GM18507 (cell line): ENCODE measurements at places on chromosomes 13 and 19.

- no peak for DNase-seq
Measured at GRCh38 chr13:93953841-93954240, 525.6 kb downstream of the DCT start.

GRCh38 chr19:56834564-56835375 is 5.8 kb downstream of the PEG3 start:
- DNase-seq: no peak

GRCh38 chr13:65724226-65724625 is 1505.9 kb downstream of the PCDH9 start:
- no peak for DNase-seq

GRCh38 chr19:49165865-49166301 is 8.3 kb downstream of the TRPM4 start:
- DNase-seq: no peak

- no peak for DNase-seq
Measured at GRCh38 chr13:27919934-27920676, at the start of gene PDX1. TSS of gene PDX1 (plus strand) at chr13:27920000. CDS start at chr13:27920139, 139 bp downstream.

DNA sequence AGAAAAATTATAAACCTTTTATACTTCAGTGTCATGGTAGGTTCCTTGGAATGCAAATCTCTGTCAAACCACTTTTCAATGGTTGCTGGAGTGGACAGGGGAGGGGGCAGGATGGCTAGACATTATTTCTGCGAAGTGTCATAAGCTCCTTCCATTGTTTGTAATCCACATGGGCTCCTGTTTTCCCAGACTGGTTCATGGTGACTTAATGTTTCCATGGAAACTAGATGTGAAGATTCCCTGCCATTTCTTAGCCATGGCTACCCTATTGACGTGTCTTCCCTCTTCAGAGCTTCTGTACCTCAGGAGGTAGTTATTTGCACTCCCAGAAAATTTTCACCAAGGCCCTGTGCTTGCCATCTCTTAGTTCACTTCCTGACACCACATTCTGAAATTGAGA is 95.3 kb downstream of the UFM1 start:
- no peak for DNase-seq

GRCh38 chr13:96994017-96994857 is at the start of gene OXGR1:
TSS of gene OXGR1 (minus strand) at chr13:96994476. CDS start at chr13:96987759, 6,717 bp downstream.
- no peak for DNase-seq

- no peak for DNase-seq
Measured at GRCh38 chr19:570937-571565, 1.3 kb upstream of the BSG start.

DNA sequence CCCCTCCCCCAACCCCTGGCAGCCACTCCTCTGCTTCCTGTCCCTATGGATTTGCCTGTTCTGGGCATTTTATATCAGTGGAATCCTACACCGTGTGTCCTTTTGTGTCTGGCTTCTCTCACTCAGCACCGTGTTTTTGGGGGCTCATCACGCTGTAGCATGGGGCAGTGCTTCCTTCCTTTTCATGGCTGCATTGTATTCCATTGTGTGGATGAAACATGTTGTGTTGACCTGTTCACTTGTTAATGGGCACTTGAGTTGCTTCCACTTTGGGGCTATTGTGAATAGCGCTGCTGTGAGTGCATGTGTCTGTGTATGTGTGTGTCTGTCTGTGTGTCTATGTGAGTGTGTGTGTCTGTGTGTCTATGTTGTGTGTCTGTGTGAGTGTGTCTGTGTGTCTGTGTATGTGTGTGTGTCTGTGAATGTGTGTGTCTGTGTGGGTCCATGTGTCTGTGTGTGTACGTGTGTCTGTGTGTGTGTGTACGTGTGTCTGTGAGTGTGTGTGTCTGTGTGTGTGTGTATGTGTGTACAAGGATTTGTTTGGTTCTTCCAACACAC is 57.2 kb downstream of the AP1M1 start:
- no peak for DNase-seq

GRCh38 chr19:46191972-46192371 is 37.6 kb upstream of the IGFL1 start:
- no peak for DNase-seq

GRCh38 chr13:114112231-114112825 is 20.1 kb downstream of the RASA3 start:
- DNase-seq: no peak

- no peak for DNase-seq
Measured at GRCh38 chr19:15099017-15099582, 8.1 kb upstream of the SYDE1 start.

- DNase-seq: no peak
Measured at GRCh38 chr13:107585469-107586180, 629.7 kb downstream of the LIG4 start.

GRCh38 chr19:588093-588740 is 1.5 kb upstream of the HCN2 start:
- DNase-seq: no peak

DNA sequence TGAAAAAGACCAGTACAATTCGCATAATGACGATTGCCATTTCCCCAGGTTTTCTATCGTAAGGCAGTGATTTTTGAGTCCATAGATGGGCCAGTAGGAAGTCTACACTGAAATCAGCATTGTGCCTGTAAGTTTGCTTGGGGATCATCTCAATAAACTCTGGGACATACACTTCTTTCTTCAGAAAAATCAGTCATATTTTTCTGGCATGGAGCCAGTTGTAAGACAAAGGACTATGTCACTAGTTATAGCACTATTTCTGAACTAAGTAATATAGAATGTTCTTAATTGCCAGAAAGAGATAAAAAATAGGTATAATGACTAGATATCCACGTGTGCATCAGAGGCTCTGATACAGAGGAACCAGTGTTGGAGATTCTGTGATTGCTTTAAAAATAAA is 243.5 kb downstream of the LMO7 start:
- no peak for DNase-seq

- DNase-seq: no peak
Measured at GRCh38 chr19:48319647-48320541, 5.5 kb upstream of the EMP3 start.

DNA sequence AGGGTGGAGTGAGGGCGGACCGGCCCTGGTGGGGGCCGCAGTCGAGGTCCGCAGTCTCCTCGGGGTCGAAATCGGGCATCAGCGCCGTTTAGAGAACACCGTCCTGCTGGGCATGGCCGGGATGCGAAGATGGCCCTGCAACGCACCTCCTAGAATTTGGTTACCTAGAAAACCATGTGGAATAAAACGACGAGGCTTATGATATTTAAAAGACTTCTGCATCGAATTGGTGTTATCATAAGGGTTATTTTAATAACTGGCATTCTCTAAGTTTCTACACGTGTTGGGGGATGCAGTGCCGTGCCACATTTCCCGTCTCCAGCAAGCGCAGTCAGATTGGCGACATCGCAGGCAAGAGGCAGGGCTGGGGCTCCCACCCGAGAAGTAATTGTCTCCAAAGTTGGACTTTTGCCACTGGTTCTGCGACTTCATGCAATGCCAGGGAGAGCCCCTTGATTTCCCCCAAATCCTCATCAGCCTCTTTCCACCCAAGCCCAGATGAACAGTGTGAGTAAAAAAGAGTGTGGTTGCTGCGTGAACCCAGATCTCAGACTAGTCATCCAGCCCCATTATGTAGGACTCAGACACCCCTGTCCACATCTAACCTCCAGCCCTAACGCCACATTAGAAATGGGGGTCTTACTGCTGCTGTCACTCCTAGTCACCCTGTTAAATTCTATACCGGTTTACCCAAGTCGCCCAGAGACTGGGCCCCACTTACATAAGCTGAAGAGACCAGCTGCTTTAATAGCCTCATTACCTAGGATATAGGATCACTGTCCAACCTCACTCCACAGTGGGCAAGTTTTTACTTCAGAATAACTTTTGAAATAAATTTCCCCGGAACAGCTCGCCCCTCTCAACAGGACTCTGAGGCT is 571 bp upstream of the DHRS12 start:
- no peak for DNase-seq

GRCh38 chr13:57933606-57934005 is 302.1 kb downstream of the PCDH17 start:
- DNase-seq: no peak

GRCh38 chr13:38759390-38759789 is 72.5 kb downstream of the FREM2 start:
- no peak for DNase-seq

- peak; percentile 54 for DNase-seq
Measured at GRCh38 chr13:94362411-94362909, 117.0 kb downstream of the DCT start.

DNA sequence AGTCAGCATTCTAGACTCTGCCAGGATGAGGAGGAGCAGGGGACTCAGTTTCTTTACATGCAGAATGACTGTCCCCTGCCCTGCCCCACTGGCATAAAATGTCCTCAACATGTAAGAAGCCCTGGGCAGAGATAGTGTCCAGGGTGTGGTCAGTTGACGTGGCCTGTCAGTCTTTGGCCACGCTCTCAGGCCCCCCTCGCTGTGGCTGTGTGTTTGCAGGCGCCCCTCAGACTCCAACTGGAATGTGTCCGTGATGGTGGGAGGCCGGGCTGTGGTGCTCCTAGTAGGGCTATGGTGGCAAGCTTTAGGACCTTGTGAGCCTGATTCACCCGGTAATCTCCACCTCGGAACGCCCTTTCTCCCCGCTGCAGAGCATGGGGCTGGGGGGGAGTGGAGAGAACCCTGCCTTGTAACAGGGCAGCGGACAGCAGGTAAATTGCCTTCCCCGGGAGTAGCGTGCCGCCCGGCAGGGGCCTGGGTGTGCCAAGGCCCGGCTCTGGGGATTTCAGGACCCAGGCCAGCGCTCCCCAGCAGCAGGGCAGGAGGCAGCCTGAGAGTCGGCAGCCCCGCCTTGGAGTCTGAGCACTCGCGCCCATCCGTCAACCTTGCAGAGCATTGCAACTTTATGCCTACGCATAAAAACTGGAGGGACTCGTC is 62.3 kb downstream of the CHST8 start:
- no peak for DNase-seq

DNA sequence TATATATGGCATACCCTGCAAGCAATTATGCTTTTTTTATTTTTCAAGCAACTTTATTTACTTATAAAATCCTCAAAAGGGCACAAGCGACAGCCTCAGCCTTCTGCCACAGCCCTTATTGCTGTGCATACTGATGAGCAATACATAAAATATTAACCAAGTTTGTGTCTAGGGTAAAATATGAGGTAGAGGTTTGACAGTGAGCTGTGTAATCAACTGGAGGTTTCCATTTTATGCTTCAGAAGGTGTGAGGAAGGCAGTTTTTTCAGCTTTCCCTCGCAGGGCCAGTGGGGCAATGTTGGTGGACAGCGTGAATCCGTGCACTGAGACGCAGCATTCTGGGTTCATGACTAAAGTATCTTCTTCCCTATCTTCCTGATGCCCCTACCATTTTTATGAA is 310.4 kb downstream of the IRS2 start:
- no peak for DNase-seq

GRCh38 chr19:9078651-9079050 is 8.2 kb upstream of the OR1M1 start:
- DNase-seq: no peak

- DNase-seq: no peak
Measured at GRCh38 chr13:102825400-102825799, 20.4 kb upstream of the ERCC5 start.

DNA sequence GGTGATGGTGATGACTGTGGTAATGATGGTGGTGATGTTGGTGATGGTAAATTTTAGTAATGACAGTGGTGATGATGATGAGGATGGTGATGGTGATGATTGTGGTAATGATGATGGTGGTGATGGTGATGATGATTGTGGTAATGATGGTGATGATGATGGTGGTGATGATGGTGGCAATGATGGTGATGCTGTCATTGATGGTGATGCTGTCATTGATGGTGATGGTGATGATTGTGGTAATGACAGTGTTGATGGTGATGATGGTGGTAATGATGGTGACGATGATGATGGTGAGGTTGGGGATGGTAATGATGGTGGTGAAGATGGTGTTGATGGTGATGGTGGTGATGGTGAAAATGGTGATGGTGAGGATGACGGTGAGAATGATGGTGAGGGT is 11.7 kb upstream of the BCAT2 start:
- no peak for DNase-seq

DNA sequence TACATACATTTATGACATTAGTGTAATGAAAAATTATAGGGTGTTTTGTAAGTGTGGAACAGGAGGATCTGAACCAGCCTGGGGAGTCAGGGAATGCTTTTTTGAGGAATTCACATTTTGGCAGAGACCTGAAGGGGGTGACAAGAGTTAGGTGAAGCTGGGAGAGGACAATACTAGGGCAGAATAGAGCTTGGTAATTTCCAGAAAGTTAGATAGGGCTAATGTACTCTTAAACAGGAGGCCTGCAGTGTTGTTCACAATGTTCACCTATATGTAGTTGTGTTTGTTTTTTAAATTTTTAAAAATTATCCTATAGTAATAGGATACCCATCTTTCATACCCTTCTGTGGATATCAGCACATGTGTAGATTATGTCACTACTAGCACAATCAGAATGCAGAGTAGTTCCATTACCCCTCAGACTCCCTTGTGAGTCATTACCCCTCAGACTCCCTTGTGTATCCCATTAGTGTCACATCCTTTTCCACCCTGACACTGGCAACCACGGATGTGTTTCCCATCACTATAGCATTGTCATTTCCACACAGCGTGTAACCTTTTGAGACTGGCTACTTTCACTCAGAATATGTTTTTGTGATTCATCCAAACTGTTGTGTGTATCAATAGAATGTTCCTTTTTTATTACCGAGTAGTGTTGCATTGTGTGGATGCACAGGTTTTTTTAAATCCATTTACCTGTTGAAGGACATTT is 43.1 kb downstream of the PCCA start:
- no peak for DNase-seq

DNA sequence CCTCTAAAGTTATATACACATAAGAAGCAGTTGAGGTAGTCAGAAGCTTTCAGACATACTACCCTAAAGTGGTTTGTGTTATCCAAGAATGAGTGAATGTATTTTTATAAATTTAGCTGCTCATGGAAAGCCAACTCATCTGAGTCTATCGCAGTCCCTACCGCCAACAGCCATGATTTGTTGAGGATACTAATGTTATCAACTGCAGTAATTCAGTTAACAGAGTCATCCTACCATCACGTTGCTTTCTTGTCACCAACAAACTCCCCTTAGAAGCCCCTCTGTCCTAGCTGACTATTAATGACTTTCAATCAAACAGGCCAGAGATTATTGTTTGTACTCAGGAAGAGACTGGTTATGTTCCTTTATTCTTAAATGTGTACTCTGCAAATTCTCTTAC is 169.9 kb downstream of the DCT start:
- DNase-seq: no peak
